ENCODE measurements at places on chromosomes 1 and 21.
A peak's percentile ranks its signal among the peaks of the same experiment; 100 is the strongest.

DNA sequence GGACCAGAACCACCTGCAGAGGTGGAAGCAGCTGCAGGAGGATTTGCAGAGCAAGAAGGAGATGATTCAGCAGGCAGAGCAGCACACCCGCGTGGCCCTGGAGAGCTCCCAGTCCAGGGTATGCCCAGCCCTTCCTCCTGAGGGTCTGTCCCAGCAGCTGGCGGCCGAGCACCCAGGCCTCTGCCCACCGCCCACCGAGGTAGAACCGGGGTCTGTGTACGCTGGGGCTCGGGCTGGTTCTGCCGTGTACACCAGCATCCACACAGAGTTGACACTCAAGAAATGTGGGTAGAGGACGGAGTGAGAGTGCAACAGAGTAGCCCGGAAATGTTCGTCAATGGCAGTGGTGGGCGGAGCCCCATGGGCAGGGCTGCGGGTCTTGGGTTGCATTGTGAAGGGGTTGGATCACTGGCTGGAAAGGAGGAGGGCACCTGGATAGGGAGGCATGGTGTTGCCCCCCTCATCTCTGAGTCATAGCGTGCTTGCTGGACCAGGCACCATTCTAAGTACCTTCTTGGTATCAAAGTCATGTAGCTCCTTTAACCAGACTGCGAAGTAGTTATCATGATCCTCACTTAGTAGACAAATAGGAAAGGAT lies 5.1 kb upstream of the SMIM1 start:
- DNase-seq = no peak

DNA sequence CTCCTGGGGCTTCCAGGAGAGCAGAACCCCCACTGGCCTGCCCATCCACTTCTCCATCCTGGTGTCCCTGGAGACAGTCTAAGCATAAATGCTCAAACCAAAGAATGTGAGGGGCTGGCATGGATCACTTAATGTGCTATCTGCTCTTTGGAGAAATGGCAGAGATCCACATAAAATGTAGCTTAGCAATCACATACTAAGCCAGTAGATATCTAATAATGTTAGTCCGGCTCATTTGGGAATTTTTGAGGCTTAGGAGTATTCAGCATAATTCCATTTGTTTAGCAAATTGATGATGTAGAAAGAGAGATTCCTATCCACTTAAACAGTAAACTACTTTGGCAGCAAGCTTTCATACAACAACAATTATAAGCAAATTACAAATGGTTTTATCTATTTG lies 90.7 kb downstream of the TENT5C start:
- no peak for DNase-seq

DNA sequence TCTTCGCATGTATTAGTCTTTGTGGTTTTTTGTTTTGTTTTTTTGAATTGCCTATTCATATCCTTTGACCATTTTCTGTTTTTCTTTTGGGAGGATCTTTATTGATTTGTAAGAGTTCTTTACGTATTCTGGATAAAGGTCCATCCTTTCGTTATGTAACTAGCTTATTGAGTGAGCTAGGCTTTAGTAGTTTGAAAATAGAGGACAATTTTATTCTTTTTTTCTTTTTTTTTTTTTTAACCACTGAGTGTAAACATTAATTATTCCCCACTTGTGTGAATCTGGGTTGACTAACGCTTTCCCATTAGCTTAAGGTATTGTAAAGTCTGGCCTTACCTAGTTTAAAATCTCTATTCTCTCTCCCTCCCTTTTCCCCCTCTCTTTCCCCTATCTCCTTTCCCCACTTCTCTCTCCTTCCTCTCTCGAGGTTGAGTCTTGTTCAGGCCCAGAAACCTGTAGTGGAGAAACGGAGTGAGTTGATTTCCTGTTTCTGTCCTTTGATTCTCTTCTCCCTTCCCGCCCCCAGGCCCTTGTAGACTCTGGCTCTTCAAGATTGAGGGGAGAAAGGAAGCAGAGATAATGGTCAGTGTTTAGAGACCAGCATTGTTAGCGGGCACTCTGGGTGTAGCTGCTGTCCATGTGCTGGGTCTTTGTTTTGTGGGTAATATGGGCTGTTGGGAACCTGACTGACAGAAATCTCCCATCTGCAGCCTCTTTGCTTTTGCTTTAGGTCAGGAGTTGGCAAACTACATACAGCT lies 1.5 kb downstream of the MORC3 start:
- DNase-seq = no peak

DNA sequence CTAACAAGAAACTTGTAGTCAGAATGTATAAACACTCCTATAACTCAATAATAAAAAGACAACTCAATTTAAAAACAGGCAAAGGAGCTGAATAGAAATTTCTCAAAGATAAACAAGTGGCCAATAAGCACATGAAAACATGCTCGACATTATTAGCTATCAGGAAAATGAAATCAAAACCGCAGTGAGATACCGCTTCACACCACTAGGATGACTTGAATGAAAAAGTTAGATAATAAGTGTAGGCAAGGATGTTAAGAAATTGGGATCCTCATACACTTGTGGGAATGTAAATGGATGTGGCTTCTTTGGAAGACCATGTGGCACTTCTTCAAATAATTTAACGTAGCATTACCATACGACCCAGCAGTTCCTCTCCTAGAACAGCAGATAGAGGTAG lies 8.9 kb downstream of the RALGPS2 start:
- DNase-seq = no peak

DNA sequence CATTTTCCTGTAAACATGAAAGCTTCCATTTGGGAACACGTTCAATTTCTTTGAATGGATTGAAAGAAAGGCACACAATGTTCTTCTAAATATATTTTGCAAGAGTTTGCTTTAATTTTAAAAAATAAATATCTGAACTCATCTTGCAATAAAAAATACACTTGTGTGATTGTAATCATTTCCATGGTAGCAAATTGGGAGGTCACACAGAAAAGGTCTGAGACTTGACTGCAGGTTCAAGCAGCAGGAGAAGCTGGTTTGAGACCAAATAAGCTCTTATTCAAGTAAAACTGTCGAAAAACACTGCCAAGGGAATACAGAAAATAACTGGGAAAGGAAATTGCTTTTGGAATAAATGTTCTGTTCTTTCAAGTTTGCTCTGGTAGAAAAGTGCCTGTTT lies 498.9 kb downstream of the ADGRL2 start:
- no peak for DNase-seq

DNA sequence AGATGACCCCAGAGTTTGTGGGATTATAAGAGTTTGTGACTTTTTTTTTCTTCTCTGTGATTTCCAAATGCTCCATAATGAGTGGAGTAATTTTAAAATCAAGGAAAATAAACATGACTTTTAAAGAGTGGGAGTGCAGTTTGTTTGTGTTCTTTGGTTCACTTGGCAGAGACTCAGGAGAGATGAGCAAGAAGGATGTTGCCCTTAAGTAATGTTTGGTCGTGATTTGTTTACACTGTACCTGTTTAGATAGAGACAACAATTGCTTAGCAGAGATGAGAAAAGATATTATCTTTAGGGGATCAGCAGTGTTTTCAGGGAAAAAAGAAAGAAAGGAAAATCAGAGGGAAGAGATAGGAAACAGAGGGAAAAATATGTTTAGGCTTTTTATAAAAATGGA lies 170.8 kb downstream of the ADSS2 start:
- no peak for DNase-seq

- DNase-seq = no peak
These were observed 3.0 kb downstream of the VASH2 start for GRCh38 chr1:212953321-212953720.

GRCh38 chr1:27550510-27551169 lies 53.3 kb downstream of the AHDC1 start:
- DNase-seq = no peak

- no peak for DNase-seq
These were observed 19.2 kb upstream of the PARP1 start for GRCh38 chr1:226427131-226427530.

GRCh38 chr1:80656014-80656636 lies 1144.6 kb upstream of the ADGRL2 start:
- no peak for DNase-seq

DNA sequence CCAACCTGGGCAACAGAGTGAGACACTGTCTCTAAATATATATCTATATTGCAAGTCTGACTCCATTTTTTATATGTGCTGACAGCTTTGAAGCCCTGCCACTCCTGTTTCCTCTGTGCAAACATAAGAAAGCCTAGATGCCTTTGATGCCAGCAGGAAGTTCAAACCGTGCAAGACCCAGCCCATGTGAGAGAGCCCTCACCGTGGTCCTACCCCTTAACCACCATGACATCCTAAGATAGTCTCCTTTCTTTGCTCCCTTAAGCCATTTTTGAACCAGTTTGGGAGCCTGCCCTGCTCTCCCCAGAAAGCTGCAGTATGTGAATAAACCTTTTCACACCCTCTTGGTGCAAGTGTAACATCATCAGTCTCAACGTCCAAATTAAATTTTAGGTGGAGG lies 3.7 kb upstream of the DIPK1A start:
- no peak for DNase-seq

DNA sequence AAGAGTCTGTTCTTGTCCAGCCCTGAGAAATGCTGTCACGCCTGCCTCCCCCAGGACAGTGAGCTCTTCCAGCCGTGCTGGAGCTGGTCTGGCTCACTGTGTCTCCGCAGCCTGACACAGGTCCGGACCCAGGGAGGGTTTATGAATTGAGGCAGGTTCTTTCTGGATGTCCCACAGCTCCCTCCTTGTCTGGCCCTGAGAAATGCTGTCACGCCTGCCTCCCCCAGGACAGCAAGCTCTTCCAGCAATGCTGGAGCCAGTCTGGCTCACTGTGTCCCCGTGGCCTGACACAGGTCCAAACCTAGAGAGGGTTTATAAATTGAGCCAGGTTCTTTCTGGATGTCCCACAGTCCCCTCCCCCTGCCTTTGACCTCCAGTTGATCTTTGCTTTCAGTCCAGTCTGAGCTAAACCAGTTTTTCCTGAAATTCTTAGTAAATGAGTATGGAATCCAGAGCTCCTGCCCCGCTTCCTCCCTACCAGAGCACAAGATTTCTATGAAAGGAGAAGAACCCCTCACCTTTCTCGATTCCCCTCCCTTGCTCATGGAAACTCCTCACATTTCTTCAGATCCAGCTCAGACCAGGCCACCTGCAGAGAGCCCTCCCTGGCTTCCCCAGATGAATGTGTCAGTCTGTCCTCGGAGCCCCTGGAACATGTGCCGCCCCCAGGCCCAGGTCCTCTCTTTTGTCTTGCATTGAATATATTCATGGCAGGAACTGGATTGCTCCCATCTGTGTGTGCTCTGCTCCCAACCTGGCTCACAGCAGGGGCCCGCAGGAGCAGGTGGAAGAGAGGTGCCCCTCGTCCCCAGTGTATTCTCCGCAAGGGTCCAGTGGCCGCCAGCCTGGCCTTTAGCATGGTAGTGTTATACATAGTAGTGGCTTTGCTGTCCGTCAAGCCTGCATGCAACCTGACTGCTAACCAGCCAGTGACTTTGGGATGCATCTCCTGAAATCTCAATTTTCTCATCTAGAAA lies 116.3 kb downstream of the EPHB2 start:
- DNase-seq = no peak

GRCh38 chr1:173590557-173590956 lies 12.3 kb downstream of the SLC9C2 start:
- no peak for DNase-seq

DNA sequence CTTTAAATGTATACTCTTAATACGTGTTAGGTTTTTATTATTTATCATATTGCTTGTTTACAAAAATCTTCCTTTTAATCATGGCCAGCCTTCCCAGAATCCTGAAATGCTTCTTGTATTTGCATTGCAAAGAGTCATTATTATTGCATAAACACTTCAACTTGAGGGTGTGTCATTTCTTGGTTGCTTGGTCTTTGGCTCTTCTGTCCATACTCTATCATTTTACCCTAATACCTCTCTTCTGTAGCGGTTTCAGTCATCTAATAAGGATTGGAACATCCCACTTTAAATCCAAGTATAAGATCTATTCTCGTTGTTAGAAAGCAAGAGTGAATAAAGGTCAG lies 200.6 kb upstream of the CACYBP start:
- no peak for DNase-seq

DNA sequence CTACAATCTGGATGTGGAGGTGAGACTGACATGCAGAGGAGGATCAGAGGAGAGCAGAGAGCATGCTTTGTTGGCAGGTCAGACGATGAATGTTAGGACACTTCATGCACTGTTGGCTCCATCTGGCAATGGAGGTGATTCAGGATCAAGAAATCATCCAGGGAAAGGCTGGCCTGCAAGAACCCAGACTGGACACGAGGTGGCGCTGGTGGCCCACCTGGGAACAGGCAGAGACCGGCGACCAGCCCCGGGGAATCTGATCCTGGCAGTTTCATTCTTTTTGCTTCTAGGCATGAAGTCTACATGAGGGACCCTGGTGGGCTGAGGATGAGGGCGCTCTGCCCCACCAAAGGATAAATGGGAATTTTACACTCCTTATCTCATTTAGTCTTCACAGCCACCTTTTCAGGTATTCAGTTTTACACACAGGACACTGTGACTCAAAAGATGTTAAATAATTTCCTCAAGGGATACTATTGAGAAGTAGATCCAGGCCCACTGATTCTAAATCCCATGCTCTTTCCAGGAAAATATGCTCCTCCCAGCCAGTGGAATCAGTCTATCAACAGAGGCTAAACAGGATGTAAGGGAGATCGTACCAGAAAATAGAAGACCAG lies 26.2 kb upstream of the SCMH1 start:
- DNase-seq = peak; percentile 61
